ENCODE measurements at places on chromosomes 11 and 22.

DNA sequence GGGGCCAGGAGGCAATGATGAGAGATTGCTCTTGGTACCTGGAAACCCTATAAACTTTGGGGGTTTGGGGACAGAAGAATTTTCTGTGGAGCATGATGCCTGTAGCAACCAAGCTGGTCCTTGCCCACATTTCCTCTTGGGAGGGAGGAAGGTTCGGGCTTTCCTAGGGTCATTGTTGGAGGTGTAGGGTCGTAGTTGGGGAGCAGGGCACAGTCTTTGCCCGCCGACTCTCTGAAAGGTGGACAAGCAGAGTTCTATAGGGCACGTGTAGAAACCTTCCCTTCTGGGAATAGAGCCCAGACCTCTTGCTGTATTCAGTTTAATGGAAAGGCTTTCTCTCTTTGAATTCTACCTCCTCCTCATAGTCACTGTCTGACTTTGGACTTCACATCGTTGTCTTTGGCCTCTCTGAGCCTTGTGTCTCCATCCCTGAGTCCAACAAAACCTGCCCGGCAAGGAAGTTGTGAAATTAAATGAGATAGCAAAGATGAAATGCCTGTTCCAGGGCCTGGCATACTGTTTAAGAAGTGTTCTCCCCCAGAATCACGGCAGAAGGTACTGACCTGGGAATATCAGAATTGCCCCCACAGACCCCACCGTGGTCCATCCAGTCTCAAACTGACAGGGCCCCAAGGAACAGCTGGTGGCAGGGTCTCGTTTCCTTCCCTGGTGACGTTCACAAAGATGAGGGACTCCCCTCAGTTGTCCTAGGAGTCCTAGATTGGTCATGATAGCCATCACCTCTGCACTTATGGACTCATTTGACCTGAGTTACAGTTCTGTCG is 1.6 kb downstream of the PRDM11 start:
- DNase-seq = no peak

DNA sequence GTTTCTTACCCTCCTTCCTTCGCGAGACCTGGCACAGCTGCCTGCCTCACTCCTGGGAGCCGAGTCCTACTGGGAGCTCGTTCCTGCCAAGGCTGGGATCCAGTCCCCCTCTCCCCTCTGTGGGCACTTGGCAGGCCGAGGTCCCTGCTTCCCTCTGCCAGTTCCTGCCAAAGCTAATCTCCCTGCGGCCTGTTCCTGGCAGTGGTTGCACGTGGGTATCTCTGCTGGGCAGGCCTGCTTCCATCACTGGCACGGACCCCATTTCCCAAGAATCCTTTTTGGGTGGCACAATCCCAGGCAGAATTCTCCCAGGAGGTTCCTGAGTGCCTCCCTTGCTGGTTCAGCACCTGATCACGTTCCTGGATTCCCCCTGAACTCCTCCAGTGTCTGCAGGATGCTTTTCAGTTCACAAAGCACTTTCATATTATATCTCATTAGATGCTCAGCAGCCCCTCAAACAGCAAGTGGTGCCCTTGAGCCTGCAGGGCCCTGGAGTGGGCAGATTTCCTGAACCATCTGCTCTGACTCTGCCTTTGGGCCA is 96.5 kb downstream of the RRM1 start:
- DNase-seq = peak; percentile 15

- no peak for DNase-seq
These were observed 314.0 kb downstream of the NTM start for GRCh38 chr11:131684111-131685060.

GRCh38 chr11:34379079-34379478 is 21.3 kb upstream of the ABTB2 start:
- DNase-seq = no peak

DNA sequence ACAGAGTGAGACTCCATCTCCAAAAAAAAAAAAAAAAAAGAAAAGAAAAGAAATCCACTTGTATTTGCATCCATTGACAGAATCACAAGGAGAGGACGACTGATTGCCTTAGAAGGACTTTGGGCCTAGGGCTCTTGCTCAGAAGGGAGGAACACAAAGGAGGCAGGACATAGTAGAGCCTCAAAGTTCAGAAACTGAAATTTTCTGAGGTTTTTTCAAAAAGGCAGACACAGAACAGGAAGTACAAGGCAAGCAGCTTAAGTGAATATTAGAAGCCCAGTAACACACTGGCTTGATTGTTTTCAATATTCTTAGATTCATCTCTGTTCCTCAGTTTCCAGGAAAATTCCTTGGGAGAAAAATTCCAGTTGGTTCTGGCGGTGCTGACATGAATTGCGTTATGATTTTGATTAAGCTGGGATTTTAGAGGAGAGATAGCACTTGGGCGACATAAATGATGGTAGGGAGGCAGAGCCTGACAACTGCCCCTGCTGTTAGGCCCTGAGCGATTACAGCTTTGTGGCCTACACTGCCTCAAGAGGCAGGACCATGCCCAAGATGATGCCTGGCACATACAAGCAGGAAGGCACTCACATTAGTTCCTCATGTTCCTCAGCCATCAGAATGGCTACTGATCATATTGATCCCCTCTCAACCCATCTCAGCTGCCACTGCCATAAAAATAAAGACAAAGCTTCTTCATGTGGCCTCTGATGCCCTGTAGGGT is 15.3 kb downstream of the CLPB start:
- DNase-seq = no peak

- no peak for DNase-seq
These were observed 241.7 kb downstream of the MIAT start for GRCh38 chr22:26898946-26899605.

DNA sequence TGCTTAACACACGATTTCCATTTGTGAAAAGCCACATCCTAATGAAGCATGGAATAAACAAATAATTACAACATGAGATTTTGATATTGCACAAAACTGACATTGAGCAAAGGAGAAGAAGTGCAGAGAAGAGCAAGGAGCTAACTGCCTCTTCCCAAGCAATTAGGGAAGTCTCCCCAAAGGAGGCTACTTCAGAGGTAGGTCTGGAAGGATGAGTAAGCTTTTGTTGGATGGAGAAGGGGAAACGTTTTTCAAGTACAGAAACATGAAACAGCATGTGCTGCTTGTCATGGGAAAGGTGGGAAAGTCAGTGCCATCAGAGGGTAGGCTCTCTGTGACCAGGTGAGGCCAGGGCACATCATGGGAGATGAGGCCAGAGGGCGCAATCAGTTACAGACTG is 132.2 kb upstream of the SESN3 start:
- DNase-seq = no peak

DNA sequence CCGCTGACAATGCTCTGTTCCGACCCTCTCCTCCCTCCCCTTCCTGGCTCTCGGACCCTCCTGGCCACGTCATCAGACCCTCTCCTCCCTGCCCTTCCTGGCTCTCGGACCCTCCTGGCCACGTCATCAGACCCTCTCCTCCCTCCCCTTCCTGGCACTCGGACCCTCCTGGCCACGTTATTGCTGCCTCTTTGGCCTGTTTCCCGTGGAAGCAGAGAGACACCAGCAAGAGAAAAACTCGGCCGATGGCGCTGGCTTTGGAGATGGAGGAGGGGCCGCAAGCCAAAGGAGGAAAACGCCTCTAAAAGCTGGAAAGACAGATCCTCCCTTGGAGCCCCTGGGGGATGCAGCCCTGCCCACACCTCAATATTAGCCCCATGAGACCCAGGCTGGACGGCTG is 463.3 kb downstream of the BRD1 start:
- no peak for DNase-seq

- DNase-seq = no peak
These were observed 5.1 kb downstream of the MAPK12 start for GRCh38 chr22:50256258-50256862.

- no peak for DNase-seq
These were observed 31.4 kb upstream of the CCDC89 start for GRCh38 chr11:85717429-85717828.

GRCh38 chr11:43327987-43328386 is 16.2 kb downstream of the API5 start:
- no peak for DNase-seq

DNA sequence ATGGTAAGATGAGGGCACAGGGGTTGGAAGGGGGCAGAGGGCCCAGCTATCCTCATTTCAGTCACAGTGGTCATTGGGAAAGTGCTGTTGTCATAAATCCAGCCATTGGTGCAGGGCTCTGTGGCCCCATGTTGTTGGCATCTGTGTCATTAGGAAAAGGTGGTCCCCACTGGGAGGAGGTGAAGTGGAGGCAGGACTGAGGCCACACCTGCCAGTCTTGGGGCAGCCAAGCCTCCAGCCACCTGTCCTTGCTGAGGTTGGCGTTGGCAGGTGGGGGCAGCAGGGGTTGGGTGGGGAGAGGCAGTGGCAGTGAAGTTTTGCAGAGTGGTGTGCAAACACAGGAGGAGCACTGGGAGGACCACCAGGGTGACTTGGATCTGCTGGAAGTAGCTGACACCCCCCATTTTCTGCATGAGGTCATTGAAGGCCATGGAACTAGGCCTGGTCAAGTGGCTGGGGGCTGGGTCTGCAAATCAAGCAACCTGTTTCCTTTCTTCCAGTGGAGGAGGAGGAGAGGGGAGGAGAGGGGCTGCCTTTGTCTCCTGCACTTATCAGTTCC is 25.3 kb downstream of the SLC22A6 start:
- no peak for DNase-seq

All from femur (tissue), 1 donor.